Erythroblast (primary cell): ENCODE measurements at places on chromosomes 7 and 10.

GRCh38 chr10:75245354-75246250, 9.8 kb upstream of the COMTD1 start:
- DNase-seq = no peak

DNA sequence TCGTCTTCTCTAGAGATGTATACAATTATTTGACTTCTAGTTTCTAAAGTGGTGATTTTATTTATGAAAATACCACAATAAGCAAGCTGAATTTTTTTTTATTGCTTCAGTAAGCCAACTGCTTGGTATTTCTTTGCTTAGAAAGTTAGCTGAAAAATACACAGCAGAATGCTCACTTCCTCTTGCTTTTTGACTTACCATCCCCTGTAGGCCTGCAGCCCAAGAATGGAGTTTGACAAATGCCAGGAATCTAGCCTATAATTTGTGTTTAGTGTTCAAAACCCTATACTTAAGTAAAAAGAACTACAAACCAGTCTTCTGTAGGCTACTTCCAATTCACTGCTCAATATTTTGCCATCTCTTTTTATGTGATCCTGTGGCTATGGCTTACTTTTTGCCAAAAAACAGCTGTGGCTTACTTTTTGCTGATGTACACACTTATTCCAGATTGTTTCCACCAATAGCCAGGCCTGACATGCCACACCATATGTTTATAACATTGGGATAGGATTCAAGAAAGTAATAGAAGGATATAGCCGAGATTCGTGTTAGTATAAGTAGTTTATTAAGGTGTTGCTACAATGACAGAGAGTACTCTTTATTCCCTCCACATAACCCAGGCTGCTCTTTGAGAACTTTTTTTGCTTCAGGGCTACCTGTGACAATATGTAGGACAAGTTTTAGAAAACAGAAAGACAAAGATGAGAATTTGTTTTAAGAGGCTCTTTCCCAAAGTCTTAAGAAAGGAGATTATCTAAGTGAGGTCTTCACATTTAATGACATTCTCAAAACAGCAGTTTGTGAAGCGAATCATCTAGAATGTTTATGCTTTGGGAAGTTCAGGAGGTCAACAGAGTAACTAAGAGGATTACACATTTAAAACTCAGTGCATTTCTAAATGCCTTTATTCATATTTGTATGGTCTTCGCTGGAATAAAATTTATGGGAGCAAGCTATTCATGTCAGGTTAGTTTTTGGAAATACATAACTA, 263.9 kb upstream of the FZD1 start:
- no peak for DNase-seq

- DNase-seq = no peak
Measured at GRCh38 chr10:102579328-102579727, 65.0 kb upstream of the TRIM8 start.

DNA sequence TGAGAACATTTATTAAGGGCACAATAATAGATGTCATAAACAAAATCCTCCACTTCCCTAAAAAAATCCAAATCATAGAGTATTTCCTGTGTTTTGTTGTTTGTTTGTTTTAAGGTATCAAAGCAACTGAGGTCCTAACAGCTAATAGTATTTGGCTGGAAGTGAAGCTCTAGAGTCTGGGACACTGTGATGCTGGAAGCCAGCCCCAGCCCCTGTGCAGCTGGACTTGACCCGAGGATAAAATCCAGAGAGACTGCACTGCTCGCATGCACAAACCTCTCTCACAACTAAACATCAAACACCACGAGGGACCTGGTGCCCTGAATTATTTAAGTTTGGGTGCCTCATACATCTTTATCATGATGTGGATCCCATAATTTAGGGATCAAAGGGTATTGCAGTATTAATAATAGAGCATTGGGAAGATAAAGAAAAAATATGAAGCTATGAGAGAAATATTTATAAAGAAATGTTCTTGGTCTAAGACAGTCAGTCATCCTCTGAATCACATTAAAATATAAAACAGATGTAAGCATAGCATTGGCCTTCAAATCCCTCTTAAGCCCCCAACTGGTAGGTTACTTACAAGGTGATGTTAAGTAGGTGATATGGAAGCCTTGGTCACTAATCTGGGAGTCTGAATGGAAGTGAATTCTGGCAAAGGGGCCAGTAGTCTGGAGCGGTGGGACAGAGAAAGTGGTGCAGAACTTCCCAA, 44.4 kb downstream of the CUBN start:
- DNase-seq = no peak

- DNase-seq = no peak
Measured at GRCh38 chr10:13991353-13991752, 339.4 kb downstream of the FRMD4A start.

DNA sequence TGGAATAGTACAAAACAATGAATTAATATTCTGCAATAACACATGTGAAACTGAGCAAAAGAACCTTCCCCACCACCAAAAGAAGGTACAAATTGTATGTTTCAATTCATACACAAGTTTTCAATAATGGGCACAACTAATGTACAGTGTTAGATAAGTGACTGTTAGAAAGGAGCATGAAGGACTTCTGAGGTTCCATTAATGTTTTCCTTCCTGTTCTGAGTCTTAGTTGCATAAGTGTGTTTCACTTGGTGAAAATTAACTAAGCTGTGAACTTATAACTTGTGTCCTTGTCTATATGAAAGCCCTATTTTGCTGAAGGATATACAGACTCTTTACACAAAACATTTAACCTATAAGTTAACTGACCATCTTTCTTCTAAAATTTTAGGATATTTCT, 8.2 kb downstream of the GSAP start:
- no peak for DNase-seq

- DNase-seq = no peak
Measured at GRCh38 chr7:95303013-95303905, 21.1 kb downstream of the PON1 start.
